ENCODE measurements at places on chromosomes 12 and 14. TPM values are rescaled to one million over a fixed set of nuclear protein-coding genes. Genes with fewer than 3 reads are reported as not detected.

DNA sequence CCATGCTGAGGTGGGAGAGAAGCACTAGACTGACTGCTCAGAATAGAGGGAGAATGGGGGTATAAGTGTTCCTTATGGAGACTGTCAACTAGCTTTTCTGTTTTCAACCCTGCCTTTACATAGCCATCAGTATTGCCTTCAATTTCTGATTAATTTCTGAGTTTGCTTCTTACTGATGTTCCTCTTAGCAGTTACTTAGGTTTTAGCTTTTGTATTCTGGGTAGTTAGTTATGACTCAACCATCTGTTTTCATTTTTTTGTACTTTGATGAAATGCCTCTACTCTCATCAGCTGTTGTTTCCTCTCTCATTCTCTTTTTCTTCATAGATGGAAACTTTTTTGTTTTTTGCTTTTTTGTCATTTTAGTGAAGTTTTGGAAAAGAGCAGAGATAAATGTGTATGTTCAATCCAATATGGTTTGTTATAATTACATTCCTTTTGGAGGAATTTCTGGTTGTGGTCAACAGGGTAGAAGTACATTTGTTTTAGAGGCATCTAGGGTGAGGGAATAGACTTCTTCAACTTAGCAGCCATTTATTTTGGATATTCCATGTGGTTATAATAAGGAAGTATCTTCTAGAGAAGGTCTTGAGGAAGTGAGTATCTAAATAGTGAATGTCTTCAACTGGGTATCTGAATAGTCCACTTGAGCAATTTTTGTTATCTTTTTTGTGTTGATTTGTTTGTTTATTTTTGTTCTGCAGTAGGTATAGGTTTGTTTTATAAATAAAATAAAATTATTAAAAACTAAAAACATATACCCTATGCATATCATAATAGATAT, 29.6 kb downstream of the PMCH start:
- no peak for DNase-seq

DNA sequence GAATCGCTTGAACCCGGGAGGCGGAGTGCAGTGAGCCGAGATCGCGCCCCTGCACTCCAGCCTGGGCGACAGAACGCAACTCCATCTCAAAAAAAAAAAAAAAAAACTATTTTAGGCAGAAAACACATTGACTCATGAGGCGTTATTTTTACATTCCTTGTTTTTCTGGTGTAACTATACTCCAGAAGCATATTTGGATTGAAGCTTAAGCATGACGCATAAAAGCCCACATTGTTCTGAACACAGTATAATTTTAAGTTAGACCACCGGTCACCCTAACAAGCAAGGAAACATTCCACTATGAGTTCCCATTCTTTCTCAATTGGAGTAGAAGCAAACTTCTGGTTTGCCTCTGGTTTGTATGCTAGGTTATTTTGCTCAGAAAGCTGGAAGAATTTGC, 173.0 kb downstream of the MYRFL start:
- DNase-seq: no peak

- no peak for DNase-seq
Measured at GRCh38 chr12:54697851-54698250, 49.7 kb upstream of the DCD start.

- no peak for DNase-seq
Measured at GRCh38 chr12:6700646-6701051, at the start of gene PIANP. Gene PIANP, minus strand, starts transcription at chr12:6700815. Its CDS starts 2,754 bp downstream, at chr12:6698061.

GRCh38 chr12:52865090-52865944, 16.5 kb upstream of the KRT78 start:
- DNase-seq: no peak

DNA sequence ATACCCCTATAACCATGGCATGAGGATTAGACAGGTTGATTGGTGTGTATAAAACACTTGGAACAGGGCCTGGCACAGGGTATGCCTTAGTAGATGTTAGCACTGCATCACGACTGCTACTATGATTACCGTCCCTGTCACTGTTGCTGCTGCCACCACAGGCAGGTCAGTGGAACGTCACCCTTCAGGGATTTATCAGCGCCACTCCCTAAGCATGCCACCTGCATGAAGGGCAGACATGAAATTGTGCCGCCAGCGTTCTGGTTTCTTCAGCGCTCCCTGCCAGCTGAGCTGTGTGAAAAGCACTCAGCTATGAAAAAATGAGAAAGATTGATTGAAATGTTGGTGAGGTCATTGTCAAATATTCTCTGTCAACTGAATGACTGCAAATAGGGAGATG, 477.0 kb downstream of the DPF3 start:
- no peak for DNase-seq

- DNase-seq: no peak
Measured at GRCh38 chr12:63845726-63846125, 1.2 kb downstream of the SRGAP1 start.

DNA sequence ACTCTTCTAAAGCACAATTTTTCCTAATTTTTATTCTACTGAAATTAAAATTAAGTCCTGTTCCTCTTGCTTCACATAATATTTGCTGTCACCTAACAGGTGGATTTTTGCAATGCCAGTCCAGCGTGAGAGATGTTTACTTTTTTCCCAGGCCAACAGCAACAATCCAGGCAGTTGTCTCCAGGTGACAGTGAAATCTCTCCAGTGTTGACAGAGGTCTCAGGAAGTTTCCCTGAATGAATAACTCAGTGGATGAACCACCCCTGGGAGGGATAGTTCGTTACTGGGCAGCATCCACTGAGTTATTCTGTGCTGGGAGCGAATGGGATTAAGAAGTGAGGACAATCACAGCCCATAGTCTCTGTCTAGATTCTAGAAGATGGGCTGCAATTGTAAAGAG, 7.1 kb upstream of the NT5DC3 start:
- no peak for DNase-seq

GRCh38 chr14:91586410-91586809, 76.3 kb upstream of the PPP4R3A start:
- no peak for DNase-seq

DNA sequence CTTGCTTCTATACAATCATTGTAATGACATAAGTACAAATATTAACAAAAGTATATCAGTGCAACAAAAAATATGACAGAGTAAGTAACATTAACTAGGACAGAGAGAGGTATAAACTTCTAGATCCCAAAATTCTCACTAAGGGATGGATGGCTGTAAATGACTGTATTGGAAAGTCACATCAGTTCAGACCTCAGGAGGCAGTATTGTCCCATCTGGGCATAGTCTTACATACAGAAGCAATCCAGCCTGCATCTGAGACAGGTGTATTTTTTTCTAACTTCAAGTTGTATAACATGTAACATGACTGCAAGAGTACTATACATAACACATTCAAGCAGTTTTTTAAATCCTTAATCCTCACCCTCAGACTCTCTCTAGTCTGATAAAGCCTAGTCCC, 99.0 kb downstream of the GARIN6 start:
- DNase-seq: no peak

- DNase-seq: no peak
Measured at GRCh38 chr14:53979747-53980642, 23.4 kb upstream of the BMP4 start.

DNA sequence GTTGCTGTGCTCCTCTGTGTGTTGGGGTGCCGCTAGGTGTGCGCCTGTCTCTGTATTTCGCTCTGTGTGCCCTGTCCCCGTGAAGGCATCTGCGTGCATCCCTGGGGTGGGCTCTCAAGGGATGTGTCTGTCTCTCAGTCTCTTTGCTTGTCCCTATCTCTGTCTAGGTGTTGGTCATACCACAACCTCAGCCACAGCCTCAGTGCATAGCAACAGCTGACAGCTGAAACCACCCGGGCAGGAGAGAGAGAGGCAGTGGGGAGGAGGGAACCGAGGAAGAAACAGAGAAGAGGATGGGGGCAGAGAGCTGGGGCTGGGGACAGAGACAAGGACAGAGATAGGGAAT, 953 bp upstream of the NXPH4 start:
- DNase-seq: no peak

GRCh38 chr12:29901585-29901984, 117.8 kb upstream of the TMTC1 start:
- DNase-seq: no peak

- DNase-seq: no peak
Measured at GRCh38 chr12:84599539-84599938, 313.1 kb downstream of the SLC6A15 start.

GRCh38 chr12:56018356-56018755, 2.5 kb upstream of the IKZF4 start:
- DNase-seq: no peak

- DNase-seq: no peak
Measured at GRCh38 chr12:105954951-105955931, 183.5 kb downstream of the NUAK1 start.

- DNase-seq: no peak
Measured at GRCh38 chr12:103503546-103504480, 8.0 kb upstream of the C12orf42 start.

- no peak for DNase-seq
Measured at GRCh38 chr14:89748004-89748403, 206.5 kb downstream of the EFCAB11 start.

GRCh38 chr12:118061011-118061872, at the start of gene WSB2:
Gene WSB2, minus strand, starts transcription at chr12:118061179. Its CDS starts 131 bp downstream, at chr12:118061048.
- DNase-seq: no peak

GALNT9 gene
- 7.1 TPM for polyA plus RNA-seq

SRSF5 gene
- polyA plus RNA-seq: 669 TPM

ENDOU gene
- polyA plus RNA-seq: 0.31 TPM

ANKLE2 gene
- 57.8 TPM for polyA plus RNA-seq

CALM1 gene
- 428 TPM for polyA plus RNA-seq

RBP5 gene
- polyA plus RNA-seq: 65.4 TPM

NDRG2 gene
- 174 TPM for polyA plus RNA-seq

PMCH gene
- polyA plus RNA-seq: 0.36 TPM

All from right renal cortex interstitium (tissue), 3 donors.